Stimulated activated CD4-positive, alpha-beta T cell treated with anti-CD3 and anti-CD28 coated beads, TNF-alpha, amount 100 ng/mL, for 4 hours (primary cell): ENCODE measurements at places on chromosomes 2 and 18.

DNA sequence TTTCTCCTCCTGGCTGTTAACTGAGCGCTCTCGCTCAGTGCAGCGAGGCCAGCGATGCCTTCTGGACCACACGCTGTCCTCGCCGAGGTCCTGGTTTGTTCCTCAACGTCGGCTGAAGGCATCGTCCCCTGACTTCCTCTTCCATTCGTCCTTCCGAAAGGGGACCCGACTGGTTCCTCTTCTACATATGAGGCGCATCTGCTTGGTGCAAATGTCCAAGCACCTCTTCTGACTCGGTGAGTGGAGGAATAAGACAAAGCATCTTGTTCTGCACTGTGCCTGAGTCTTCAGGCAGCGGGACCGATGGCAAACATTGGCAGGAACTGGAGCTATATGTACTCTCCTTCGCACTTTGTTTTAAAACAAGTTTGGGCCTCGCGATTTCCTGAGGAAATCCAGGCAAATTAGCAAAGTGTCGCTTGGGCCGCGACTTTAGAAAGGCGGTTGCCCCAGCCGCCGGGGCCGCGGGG, 621 bp upstream of the KCNS3 start:
- DNase-seq = no peak

GRCh38 chr2:25966531-25967270, 15.6 kb downstream of the KIF3C start:
- no peak for DNase-seq

DNA sequence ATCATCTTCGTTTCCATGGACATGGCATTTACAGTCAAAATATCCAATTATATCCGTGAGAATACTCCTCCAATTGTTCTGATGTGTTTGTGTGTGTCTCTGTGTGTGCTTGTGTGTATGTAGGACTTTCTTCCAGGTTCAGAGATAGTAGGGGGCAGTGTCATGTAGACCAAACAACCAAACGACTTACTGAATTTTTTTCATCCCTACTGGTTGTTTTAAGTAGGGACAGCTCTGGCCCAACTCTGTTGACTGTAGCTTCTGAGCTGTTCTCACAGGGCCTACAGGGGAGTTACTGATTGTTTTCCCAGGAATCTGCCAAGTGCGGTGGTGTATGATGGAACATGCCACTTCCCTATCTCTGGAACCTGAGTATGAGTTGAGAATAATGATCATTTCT, 69.6 kb downstream of the ETAA1 start:
- DNase-seq = no peak

GRCh38 chr18:32867936-32868335, 95.1 kb upstream of the KLHL14 start:
- DNase-seq = no peak

GRCh38 chr2:10287761-10288160, 14.9 kb upstream of the HPCAL1 start:
- no peak for DNase-seq

DNA sequence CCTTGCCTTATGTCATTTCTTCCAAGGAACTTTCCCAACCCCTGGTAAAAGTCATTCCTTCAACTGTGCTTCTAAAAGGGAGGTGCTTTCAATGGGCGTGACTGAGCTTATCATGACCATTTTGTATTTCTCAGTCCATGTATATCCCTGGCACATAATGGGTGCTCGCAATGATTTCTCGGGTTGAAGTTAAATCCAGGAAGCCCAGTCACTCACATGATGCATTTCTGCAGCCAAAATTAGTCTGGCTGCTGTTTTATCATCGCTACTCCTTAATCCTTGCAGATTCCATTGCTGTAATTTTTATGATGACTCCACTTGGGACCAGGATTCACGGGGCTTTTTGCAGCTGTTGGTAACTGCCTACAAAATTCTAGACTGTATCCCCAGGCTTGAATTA, 25.9 kb upstream of the RFX8 start:
- DNase-seq = no peak

DNA sequence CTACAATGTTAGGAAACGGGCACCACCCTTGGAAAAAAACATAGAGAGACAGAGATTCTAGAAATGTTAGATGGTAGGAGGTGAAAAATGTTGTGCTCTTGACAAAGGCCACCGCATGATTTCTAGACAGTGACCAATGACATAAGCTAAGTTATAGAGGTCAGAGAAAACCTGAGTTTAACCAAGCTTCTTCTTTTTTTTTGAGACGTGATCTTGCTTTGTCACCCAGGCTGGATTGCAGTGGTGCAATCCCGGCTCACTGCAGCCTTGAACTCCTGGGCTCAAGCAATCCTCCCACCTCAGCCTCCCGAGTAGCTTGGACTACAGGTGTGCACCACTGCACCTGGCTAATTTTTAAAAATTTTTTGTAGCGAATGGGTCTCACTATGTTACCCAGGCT, 13.0 kb downstream of the FER1L5 start:
- no peak for DNase-seq

DNA sequence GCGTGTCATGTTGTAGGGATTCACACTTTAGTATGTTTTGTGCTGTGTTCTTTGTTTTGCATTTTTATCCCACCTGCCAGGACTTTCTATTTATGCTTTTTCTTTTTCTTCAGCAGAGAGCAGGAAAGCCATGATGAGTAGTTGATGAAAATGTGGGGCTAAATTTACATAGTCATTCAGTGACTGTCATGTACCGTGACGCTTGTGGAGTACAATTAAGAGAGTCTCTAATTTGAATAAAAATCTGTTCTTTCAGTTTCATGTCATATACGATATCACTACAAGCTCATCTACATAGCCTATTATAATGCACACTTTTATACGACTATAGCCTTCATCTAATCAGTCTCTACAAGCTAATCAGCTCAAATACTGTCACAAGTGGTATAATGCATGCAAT, 112.7 kb upstream of the SPATS2L start:
- DNase-seq = no peak

- no peak for DNase-seq
Measured at GRCh38 chr18:69558052-69558451, 157.4 kb downstream of the DOK6 start.

DNA sequence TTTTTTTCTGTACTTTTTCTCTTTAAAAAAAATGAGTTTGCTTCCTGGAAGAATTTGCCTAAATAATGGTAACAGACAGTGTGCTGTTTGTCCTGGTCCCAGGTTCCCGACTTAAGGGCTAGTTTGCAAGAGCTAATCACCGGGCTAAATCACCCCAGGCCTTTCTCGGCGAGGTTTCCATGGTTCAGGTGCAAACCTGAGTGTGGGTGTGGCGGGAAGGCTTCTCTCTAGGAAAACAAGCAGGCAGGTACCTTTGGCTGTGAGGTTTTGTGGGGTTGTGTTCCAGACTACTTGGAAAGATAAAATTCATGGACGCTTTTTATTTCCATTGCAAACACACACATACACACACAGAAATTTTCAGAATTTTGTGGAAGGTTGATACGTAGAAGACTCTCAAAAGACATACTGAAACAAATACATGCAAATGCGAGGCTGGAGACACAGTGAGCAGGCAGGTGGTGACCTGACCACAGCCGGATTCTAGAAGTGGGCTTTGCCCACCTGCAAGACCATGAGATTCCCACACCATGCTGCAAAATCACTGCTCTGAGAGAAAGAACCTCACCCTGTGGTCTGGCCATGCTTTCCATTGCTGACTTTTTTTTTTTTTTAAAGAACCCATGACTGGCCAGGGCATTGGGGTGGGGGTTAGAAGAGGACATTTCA, 815 bp downstream of the CNDP1 start:
- DNase-seq = no peak

- DNase-seq = no peak
Measured at GRCh38 chr2:112927745-112928144, 16.8 kb downstream of the IL37 start.

DNA sequence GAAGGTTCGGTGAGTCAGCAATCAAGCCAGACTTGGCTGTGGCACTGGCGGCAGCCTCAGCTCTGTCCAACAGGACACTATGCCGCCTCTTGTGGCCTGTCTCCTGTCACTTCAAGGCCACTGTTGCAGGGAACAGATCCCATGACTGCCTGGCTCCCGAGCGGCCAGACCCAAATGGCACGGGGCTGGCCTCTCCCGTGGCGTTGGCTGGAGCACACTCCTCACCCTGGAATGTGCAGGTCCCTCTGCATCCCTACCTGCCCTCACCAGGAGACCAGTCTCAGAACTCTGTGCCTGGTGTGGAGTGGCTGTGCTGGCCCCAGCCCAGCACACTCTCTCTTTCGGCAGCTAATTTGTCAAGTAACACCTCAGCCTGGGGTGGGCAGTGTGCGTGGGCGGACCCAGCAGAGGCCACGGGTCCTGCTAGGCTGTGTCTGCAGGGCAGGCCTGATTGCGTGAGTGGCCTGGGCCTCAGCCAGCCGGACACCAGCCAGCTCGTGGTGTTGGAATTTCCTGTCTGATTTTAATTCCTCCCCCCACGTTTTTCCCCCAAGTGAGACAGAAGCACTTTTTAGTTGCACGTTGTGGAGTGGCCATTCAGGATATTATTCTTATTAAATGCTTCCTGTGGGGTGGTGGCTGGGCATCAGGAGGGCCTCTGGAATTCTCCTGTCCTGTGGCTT, 179.3 kb downstream of the GLI2 start:
- DNase-seq = no peak

GRCh38 chr18:8252371-8252770, 356.9 kb upstream of the RAB12 start:
- no peak for DNase-seq

DNA sequence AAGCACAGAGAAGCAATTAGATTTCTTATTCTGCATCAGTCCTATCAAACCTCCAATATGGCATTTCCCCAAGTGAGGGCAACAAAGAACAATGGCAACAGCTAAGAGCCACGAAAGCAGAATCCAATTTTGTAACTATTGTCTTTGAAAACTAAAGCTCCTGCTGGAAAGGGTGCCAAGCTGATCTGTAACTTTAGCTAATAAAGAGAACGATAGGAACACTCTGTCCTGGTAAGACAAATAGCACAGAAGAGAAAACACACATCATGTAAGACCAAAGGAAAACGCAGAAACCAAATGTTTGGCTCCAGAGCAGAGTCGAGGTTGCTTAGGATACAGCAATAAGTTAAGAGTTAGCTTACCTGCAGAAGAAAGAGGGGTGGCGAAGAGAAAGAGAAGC, 160.5 kb downstream of the STK39 start:
- no peak for DNase-seq

DNA sequence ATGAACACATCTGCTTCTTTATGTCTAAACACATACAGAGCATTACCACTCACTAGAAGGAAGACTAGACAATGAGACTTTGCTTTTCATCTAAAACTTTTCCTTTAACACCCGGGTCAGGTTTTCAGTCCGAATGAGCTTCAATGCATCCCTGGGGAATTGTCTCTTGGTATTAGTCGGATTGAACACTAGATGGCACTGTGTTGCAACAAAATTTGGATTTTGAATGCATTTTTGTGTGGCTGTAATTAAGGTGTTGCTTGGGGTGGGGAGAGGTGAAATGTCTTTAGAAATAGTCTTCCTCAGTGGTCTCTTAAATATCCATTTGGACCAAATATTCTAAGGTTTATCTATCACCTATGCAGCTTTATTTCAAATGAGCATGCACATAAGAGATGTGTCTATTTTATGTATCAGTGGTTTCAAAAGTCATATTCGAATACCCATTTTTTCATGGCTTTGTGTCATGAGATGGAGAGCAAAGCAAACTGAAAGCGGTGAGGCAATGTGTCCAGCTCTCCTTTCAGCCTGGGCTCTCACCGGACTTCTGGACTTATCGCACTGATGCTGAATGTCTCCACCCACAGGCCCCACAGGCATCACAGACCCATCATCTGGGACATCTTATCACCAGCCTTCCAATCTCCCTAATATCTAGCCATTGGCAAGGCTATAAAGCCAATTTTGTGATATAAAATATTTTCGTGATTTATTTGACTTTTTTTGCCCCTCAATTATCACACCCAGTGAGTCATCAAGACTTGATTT, 510.3 kb downstream of the RNF144A start:
- no peak for DNase-seq

DNA sequence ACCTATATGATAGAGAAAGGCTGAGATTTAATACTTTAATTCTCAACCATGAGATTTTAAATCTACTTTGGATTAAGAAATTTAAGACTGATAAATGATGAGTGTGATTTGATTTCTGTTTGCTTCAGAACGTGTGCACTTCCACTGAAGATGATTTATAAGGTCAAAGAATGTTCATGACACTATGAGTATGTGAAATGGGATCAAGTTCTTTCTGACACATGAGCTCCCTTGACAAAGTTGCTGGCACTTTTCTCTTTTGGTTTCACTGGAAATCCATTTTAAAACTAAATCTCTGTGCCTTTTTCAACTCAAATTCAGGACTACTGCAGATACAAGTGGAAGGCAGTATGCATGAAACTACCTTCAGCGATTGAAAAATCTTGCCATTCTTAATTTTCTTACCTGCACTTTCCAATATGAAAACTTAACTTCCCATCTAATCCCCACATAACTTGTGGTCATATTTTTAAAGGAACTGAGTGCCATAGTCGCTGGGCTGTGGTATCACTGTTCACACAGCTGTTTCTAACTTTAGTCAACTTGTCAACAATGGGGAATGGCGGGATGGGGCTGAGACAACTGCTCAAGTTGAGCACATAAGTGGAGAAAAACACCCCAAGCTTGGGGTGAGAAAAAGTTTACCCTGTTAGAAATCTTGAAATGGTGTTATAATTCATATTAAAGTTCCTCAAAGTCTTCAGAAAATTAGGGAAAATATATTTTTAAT, 51.8 kb upstream of the TTN start:
- no peak for DNase-seq

DNA sequence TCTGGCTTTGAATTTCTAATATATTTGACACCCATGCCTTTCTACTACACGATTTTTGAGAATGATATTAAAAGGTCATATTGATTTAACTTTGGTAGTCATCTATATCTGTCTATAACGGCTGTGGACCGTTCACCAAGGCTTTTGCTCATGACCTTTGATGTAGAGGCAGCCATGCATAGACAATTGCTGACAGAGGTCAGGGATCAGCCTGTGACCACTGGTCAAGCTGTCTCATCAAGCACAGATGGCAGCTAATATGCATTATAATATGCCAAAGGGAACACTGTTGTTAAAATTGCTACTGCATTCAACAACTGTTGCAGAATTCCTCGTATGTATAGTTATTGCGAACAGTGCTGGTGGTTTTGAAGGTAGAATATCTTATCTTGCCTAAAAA, 323.9 kb upstream of the DSEL start:
- DNase-seq = no peak

DNA sequence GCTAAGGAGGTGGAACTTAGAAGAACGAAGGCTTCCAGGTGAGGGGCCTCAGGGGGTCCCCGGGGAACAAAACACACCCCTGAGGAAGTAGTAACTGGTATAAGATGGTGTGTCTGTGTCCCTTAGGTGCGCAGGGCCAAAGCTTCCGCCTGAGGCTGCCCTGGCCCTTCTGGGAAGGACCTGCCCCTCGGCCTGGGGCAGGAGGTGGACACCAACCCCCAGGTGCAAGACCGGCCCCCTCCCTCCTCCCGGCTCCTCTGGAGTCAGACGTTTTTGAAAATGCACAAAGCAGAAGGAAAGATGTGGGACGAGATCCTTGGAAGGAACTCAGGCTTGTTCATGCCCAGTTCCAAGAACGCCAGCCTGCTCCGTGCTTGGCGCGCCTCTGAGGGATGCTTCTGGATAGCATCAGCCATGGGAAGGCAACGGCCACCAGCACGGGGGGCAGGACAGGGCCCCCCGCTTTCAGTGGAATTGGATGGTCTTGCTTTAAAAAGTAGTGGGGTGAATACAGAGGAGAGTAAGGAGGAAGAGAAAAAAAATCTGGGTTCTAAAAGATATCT, 37.5 kb downstream of the MYT1L start:
- no peak for DNase-seq
